ENCODE measurements at places on chromosomes 5 and 9. TPM values are rescaled to one million over a fixed set of nuclear protein-coding genes. Genes with fewer than 3 reads are reported as not detected.

DNA sequence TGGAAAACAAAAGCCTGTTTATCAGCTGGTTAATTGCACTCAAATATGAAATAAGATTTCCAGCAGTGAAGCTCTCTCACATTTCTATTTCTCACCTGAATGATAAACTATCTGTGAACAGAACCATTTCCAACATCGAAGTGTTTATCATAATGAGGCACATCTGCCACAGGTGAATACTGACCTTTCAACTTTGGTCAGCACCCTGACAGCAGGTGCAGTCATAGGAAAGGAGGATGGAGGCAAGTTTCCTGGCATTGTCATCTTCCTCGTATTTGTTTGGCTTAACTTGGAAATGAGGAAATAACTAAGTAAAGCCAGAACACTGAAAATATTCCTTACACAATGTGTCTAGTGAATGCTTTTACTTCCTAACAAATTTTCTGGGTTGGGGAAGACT is 716.4 kb downstream of the NR2F1-AS1 start:
- DNase-seq: no peak

GRCh38 chr9:107060062-107060461 is 197.1 kb downstream of the ZNF462 start:
- no peak for DNase-seq

GRCh38 chr9:117470902-117471301 is 56.0 kb upstream of the ASTN2 start:
- no peak for DNase-seq

DNA sequence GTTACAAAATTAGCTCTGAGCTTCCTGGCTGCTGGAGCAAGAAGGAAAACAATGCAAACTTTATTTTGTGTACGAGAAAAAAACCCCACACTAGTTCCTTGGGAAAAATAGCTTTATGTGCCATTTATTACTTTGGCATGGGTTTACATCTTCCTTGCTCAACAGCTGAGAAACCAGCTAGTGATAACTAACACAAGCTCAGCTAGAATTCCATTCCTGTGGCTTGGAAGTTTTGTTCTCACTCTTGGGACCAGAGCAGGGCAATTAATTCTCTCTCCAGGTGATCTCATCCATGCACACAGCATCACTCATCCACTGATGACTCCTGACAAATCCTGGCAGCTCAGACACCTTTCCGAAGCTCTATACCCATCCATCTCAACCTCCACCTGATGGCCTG is 104.1 kb downstream of the CRB2 start:
- no peak for DNase-seq

GRCh38 chr5:93677359-93677891 is 64.0 kb downstream of the POU5F2 start:
- DNase-seq: peak; percentile 61

GRCh38 chr9:109249615-109250014 is 71.2 kb downstream of the EPB41L4B start:
- no peak for DNase-seq

DNA sequence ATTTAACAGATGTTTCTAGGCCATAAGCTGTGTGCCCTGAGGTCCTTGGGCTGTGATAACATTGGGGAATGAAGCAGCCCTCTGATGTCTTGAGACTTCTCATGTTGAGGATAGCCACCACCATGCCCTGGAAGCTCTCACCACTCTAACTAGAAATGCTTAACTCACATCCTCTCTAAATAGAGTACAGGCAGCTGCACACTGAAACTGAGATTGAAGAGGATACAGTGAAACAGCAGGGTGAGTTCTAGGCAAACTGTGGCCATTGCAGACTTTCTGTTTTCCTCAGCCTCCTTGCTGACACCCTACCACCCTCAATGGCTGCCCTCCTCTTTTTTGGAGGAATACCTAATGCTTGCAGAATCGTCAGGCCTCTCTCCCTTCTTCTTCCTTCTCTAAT is 22.4 kb downstream of the UTP15 start:
- DNase-seq: no peak

DNA sequence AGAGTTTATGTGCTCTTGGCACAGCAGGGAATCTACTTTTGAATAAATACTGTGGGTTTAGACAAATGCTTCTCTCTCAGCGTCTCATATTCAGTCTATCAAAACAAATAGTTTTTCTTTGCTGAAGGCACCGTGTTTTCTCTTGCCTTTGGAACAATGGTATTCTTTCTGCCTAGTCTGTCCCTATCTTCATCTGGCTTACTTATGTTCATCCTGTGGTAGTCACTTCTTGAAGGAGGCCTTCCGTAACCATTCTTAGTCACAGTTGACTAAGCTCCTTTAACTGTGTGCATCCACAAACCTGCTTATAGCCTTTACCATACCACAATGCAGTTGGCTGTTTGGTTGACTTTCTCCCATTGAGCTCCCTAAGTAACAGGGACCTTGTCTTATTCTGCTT is 45.9 kb downstream of the LARP1 start:
- no peak for DNase-seq

Gene ST8SIA4
- polyA plus RNA-seq: 7.7 TPM

Gene PRDM9
- not detected for polyA plus RNA-seq
